ENCODE measurements at places on chromosomes 3 and 15.

- DNase-seq, result no peak
Measured at GRCh38 chr3:16605966-16606365, 743 bp upstream of the DAZL start.

- no peak for DNase-seq
Measured at GRCh38 chr3:12041446-12042041, 37.4 kb downstream of the SYN2 start.

DNA sequence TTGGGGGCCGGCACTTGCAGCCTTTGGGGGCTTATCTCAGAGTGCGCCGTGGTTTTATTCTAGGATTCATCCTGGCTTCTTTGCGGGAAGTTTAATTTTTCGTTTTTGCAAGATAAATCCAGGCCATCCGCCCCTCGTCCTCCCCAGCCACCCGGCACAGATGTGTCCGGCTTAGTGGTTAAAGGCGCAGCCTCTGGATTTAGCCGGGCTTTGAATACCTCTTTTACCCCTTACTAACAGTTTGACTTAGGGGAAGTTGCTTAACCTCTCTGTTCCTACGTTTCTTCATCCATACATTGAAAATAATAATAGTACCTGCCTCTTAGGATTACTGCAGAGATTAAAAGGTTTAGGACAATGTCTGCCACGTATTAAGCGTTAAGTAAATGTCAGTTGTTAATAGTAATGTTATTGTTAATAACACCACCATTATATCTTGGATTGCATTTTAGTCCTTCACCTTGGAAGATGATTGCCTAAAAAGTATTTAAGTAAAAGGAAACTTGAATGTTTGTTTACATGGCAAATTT is 714 bp downstream of the ECT2 start:
- DNase-seq, result peak; percentile 33

DNA sequence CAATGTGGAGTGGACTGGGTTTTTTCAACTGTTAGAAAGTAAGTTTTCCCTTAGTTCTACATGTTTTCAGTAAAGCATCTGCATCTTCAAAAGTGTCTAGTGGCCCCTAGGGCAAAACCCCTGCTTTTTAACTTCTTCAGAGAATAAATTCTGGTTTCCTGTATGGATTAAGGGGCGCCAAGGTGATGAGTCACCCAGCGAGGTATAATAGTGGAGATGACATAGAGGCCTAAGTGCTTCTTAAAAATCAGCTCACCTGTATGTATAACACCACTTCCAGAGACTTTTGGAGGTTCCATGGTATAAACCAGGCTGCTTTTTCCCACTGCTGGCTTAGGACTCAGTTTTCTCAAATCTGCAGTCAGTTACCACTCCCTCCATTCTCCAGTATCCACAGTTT is 68.9 kb downstream of the SYN2 start:
- no peak for DNase-seq

- no peak for DNase-seq
Measured at GRCh38 chr3:356952-357351, 160.4 kb downstream of the CHL1 start.

DNA sequence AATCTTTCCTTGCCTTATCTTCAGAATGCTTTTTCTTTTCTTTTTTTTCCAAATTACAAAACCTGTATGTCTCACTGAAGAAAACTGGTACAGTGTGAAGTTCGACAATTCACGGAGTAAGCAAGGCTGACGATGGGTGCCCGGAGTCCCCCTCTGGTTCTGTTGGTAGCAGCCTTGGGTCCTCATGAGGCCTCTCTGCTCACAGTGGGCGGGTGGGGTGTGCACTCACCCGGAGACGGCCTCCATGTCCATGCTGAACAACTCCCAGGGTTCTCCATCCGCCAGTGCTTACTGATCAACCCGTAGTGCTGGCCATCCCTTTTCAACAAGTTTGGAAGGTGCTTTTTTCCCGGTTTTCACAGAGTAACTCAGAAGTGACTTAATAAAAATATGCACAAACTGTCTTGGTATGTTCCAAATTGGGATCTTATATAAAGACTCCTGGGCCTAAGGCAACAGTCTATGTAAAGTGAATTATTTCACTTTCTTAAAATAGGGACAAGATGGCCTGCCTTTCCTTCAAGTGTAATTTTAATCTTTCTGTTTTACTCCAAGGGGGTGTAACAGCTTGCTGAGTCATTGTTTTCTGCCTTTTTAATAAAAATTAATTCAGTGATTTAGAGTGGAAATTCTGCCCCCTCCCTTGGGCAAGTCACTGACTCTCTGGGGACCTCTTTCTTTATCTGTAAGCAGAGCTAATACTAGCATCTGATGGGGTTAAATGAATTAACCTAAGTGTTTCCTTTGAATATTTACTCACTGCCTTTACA is 23.7 kb downstream of the LRRK1 start:
- DNase-seq, result no peak

GRCh38 chr15:60773901-60774300 is 295.0 kb upstream of the ICE2 start:
- no peak for DNase-seq

- no peak for DNase-seq
Measured at GRCh38 chr3:132210476-132211346, 106.5 kb upstream of the ACP3 start.

GRCh38 chr3:21502656-21503055 is 248.4 kb downstream of the ZNF385D start:
- no peak for DNase-seq

DNA sequence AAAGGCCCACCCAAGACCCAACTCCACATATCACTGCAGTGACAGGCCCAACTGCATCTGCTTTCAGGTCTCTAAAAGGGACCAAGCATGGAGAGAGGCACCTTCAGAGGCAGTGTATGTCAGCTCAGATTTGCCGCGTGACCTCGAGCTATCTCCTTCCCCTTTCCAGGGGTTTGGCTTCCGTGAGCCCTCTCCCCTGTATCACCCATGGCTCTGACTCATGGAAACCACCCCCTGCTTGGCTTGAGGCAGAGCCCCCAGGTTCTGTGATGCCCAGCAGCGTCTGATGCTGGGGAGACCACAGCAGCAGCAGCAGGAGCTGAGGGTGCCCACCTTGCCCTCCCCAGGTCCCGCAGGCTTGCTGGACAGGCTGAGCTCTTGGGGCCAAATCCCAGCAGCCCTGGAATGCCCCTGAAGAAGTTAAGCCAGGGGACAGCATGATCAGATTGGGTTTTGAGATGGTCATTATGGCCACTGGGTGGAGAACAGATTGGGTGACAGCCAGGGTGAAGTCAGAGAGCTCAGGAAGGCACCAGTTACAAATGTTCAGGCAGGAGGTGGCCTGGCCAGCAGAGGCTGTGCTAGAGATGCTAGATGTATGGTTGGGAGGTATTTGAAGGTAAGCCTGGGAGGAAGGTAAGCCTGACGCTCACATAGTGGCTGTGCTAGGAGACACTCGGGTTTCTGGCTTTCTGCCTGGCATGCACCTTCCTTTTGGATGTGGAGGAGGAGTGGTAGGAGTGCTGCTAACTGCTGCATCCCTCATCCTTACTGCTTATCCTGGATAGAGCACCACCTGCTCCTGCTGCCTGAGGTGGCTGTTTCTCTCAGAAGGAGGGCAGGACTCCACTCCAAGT is 42.9 kb downstream of the FGD5 start:
- no peak for DNase-seq

DNA sequence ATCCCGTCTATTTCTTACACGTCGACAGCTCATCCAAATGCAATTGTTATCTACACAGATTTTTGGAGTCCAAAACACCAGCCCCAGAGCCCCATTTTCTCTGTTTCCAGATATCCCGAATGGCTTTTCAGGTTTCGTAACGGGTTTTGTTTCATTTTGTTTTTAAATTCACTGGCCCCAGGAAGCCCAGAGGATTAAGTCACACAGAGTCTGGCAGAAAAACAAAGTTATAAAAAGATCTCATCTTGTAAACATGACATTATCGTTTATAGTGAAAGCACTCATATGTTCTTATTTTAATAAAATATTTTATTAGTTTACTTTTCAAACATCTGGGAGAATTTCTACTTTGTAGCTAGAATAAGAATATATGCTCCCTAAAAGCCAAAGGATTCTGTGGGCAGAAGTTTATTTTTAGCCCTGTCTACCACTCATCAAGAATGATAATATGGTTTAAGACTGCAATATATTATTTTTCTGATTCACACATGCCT is 149.3 kb upstream of the SLC2A2 start:
- DNase-seq, result no peak

- DNase-seq, result no peak
Measured at GRCh38 chr3:18234717-18235335, 190.3 kb downstream of the SATB1 start.

- no peak for DNase-seq
Measured at GRCh38 chr3:117168896-117169295, 459.3 kb downstream of the TUSC7 start.

- DNase-seq, result no peak
Measured at GRCh38 chr3:158456114-158456513, 114.9 kb upstream of the MLF1 start.

GRCh38 chr3:154981201-154981600 is 98.9 kb upstream of the MME start:
- DNase-seq, result no peak

DNA sequence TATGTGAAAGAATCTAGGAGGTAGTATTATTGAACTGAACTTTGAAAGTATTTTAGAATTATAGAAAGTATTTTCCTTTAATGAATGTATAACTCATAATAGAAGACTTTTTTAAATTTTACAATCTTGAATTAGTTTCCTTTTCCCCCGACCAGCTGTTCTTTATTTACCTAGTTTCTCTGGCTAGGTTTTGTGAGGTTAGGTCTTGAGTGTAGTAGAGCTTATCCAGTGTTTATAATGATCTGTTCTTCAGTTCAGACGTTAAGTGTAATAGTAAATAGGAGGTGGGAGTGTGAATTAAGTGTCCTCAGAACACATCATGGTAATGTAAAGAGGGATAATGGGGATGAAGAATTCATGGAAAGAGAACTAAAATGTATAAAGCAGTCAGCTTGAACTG is 93.8 kb downstream of the MYRIP start:
- no peak for DNase-seq

DNA sequence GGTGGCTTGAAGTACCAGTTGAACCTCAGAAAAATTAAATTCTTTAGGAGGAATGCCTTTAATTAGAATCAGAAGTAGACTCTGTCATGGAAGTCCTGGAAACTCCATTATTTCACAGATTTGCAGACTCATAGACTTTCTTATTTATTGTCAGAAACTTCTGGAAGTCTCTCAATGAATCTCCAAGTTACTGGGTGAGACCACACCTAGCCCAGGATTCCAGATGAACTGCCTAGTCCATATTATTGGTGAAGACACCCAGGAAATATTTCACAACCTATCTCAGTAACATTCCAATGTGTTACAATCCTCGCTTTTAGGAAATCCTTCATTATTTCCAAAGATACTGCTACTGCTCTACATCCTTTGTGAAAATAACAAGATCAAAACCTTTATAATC is 6.5 kb upstream of the THBS1 start:
- no peak for DNase-seq

GRCh38 chr3:17491601-17492000 is 250.8 kb downstream of the TBC1D5 start:
- no peak for DNase-seq

DNA sequence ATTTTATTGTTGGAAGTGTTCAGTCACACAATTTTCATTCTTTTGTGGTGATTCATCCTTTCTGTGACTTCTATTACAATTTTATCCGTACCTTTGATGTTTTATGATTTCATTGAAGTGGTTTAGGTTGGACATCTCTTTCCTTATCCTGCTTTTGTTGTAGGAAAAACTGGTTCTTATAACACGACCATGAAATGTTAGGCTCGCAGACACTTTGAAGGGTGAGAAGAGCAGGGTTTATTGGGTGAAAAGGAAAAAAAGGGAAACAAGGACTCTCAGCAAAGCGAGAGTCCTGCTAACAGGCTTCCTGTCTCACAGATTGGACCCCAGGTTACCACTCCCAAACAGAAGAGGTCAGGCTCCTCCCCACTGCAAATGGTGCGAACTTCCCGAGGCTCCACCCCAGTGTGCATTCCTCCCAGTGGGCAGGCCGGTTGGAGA is 257.4 kb downstream of the STXBP5L start:
- no peak for DNase-seq

DNA sequence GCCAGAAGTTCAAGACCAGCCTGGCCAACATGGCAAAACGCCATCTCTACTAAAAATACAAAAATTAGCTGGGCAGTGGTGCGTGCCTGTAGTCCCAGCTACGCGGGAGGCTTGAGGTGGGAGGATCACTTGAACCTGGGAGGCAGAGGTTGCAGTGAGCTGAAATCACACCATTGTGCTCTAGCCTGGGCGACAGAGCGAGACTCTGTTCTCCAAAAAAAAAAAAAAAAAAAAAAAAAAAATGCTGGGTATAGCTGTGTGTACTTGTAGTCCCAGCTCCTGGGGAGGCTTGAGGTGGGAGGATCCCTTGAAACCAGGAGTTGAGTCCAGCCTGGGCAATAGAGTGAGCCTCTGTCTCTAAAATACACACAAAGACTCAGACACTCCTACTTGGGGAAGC is 32.0 kb downstream of the PPP1R2 start:
- no peak for DNase-seq

DNA sequence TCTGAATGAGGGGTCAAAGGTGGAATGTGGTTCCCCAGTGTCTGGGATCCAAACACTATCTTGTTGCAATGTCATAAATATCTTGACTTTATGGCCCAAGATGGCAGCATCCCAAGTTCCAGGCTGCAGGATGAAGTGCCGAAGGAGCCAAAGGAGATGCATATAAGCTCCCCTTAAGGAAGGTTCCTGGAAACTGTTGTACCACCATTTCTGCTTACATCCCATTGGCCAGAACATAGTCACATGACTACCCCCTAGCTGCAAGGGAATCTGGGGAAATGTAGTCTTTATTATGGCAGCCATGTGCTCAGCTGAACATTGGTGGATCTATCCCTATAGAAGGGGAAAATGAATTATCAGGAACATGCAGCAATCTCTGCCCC is 54.3 kb downstream of the BDH1 start:
- DNase-seq, result no peak

- DNase-seq, result no peak
Measured at GRCh38 chr3:88410259-88410658, 260.5 kb downstream of the C3orf38 start.

- DNase-seq, result no peak
Measured at GRCh38 chr3:195467641-195468390, 25.0 kb upstream of the ACAP2 start.

GRCh38 chr3:186216900-186217819 is 108.3 kb upstream of the ETV5 start:
- DNase-seq, result no peak

- no peak for DNase-seq
Measured at GRCh38 chr15:50145451-50145872, 26.4 kb upstream of the ATP8B4 start.

Measured in activated CD4-positive, CD25-positive, alpha-beta regulatory T cell treated with anti-CD3 and anti-CD28 coated beads, Interleukin-2, amount 50 U/mL, for 72 hours (primary cell).